Stimulated activated CD4-positive, alpha-beta T cell treated with anti-CD3 and anti-CD28 coated beads, Interleukin-1b, Interleukin-23, amount 100 ng/mL, for 1 hour (primary cell): ENCODE measurements at places on chromosomes 6 and 20.

DNA sequence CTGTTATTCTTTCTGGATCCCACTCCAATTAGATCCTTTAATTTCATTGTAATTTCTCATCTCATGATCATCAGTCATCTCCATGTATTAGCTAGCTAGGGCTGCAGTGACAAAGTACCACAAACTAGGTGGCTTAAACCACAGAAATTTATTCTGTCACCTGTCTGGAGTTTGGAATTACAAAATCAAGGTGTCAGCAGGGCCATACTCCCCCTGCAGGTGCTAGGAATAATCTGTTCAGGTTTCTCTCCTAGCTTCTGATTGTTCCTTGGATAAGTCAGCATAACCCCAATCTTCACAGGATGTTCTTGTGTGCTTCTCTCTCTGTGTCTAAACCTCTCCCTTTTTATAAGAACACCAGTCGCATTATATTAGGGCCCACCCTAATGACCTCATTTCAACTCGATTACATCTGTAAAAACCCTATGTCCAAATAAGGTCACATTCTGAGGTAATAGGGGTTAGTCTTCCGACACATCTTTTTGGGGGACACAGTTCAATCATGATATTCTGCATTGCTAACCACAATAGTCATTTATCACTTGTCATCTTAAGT lies 40.5 kb downstream of the BEND6 start:
- DNase-seq, result no peak

DNA sequence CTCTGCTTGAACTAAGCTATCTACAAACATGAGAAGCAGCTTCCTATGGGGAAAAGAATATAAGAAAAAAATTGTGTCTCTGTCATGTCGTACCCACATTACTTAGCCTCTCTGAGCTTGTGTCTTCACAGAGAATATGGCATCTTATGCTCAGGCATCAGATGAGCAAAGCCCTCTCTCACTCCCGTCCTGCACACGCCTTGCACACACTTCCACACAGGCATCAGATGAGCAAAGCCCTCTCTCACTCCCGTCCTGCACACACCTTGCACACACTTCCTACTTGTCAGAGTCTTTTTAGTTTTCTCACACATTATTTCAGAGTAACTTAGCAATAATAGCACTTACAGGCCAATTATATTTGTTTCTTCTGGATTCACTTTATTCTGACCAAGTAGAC lies 79.0 kb upstream of the DUSP22 start:
- DNase-seq, result no peak

GRCh38 chr20:18904192-18904591 lies 90.6 kb downstream of the SCP2D1 start:
- DNase-seq, result no peak

DNA sequence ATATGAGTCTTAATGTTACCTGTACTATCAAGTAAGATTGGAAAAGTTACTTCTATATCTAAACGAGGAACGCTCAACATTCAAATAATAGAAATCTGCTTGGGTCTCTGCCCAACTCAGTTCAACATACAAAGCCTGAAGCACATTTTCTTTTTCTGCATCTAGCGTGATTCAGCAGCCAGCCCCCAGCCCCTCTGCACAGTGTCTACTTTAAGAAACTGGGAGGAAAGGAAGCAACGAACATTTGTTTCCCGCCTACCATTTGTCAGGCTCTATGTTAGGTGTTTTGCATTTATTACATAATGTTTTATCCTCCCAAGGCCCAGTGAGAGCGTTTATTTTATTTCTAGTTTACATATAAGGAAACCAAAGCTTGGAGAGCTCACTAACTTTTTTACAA lies 17.3 kb downstream of the PHACTR1 start:
- DNase-seq, result no peak

GRCh38 chr20:10805764-10806163 lies 132.0 kb upstream of the JAG1 start:
- DNase-seq, result no peak

- no peak for DNase-seq
Measured at GRCh38 chr20:47724396-47724795, 60.9 kb downstream of the SULF2 start.

- DNase-seq, result no peak
Measured at GRCh38 chr20:63343460-63344445, 17.4 kb downstream of the CHRNA4 start.

DNA sequence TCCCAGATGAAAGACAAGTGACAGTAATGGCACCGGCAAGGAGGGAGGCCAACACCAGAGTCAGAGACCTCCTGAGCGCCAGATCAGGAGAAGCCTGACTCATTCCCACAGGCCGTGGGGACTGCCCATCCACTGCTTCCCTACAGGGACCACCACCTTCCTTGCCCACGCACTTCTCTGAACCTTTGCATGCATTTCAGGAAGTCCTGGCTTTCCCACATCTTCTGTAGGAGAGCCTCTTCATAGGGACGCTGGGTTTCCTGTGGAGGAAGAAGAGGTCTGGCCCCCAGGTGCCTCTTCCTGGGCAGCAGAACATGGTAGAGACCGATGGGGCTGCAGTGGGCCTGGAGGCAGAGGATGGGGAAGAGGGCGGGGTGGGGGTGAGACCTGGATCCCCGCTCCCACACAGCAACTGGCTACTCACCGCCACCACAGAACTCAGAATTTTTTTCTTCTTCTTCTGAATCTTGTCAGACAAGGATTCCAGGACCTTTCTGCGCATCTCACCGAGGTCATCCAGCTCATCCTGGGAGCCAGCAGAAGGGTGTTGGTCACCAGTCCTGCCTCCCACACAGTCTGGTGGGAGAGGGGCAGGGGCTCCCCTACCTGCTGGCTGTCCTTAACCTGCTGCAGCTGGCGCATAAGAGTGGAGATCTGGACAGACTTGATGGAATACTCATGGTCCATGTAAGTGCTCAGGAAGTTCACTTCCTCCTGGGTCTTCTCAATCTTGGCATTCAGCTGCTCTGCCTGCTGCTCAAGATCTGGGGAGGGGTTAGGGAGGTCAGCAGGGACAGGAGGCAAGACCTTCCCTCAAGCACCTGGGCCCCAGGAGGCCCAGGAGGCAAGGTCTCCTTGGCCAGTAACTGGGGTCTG lies 13.7 kb downstream of the C20orf96 start:
- DNase-seq, result no peak

- no peak for DNase-seq
Measured at GRCh38 chr6:6491761-6492160, 96.8 kb upstream of the LY86 start.

DNA sequence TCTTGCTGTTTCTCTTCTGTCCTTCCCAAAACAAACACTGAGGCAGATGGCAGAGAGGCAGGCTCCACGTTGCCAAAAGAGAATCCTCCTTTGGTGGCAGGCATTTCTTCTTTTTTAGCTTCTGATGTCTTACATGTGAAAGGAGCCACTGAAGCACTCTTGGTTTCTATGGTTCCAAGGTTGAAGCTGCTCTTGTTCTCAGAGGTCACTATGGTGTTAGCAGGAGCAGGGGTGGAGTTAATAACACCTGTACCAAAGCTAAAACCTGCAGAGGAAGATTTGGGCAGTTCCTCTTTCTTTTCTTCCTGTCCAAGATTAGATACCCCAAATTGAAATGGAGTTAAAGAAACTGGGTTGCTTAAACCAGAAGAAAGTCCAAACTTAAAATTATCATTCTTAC lies 28.8 kb downstream of the FAM8A1 start:
- no peak for DNase-seq

DNA sequence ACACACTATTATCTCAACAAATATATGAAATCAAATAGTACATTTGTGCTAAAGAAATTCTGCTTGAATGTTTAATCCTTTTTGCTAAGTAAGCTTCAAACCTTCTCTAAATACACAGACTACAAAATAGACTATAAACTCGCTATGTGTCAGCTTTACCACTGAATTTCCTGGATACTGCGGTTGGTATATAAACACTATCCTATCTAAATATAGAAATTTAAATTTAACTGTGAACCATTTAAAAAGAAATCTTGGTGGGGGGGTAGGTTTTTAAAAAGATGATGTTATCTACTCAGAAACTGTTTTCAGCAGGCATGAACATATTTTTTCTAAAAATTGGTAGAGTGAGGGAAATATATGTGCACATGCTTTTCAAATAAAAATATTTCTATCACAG lies 306.5 kb upstream of the RUNX2 start:
- DNase-seq, result no peak

DNA sequence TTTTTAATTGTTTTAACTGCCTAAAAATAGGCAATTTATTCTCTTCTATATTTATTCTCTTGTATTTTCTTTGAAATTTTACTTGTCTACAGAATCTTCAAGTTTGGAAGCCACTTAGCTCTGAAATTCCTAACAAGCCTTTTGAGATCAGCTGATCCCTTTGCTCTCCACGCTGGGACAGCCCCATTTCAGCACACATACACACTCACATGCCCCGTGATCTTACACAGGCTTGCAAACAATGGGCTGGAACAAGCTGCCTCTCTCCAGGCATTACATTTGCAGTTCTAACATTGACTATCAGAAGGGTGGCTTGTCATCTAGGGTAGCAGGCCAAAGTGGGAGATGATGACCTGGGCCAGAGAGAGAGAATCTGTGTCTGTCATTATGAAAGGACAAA lies 62.1 kb upstream of the RAB32 start:
- DNase-seq, result no peak

- DNase-seq, result no peak
Measured at GRCh38 chr6:36729161-36729524, 31.5 kb downstream of the RAB44 start.

GRCh38 chr20:50085481-50086365 lies 27.2 kb downstream of the UBE2V1 start:
- peak; percentile 5 for DNase-seq

DNA sequence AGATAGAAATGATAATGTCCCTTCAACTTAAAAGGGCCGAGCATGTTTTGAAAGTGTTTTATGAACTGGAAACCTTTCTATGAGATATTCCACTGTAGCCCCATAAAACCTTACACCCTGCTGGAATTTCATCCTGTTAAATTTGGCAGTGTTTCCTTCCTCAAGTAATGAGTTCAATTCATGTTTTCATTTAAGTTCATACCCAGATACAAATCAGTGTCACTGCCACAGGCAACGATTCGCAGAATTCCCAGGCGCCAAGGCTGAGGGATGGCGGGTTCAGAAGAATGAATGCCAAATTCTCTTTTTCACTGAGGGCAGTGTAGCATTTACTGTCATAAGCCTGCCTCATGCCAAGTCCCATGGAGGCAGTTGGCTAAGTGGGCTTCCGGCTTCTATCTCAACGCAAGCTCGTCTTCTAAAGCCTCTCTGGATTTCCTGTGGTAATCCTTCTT lies 511.8 kb upstream of the ID4 start:
- DNase-seq, result no peak

DNA sequence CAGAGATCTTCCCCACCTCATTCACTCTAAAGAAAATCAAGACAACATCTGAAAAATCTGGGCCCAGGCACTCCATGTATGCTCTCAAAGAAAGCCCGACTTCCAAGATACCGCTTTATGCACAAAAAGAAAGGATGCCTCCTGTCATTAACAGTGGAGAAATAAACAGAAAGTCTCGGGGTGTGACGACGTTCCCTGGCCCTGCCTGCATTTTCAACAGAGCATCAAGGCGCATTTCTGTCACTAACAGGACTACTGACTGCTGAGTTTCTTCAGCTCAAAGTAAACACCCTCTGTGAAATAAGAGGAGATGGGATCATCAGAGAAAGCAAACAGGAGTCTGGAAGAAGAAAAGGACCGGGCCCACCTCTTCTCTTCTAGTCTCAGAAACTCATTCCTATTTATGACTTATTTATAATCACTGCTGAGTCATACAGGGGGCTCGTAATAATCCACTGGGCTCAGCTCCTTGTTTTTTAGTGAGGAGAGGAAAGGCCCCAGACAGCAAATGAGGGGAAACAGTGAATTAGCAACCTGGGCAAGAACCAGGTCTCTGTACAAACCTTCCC lies 99.7 kb downstream of the ZMYND8 start:
- DNase-seq, result no peak

DNA sequence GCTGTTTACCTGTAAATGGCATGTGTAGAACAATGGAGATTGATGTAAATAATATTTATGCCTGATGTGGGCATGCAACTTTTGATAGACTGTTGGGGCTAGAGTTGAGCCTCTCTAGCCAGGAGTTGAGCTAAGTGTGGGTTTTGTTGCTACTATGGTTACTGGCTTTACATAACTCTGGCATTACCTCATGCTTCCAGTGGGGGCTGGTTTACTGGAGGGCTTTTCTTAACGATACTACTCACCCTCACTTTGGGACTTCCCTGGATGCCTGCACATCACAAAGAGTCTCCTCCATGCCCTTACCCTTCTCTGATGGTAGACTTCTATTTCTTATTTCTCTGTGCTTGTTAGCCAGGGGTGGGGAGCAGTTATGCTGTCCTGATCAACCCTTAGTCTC lies 524.6 kb upstream of the CDH4 start:
- DNase-seq, result no peak

GRCh38 chr6:23003671-23004467 lies 434.5 kb downstream of the HDGFL1 start:
- no peak for DNase-seq

DNA sequence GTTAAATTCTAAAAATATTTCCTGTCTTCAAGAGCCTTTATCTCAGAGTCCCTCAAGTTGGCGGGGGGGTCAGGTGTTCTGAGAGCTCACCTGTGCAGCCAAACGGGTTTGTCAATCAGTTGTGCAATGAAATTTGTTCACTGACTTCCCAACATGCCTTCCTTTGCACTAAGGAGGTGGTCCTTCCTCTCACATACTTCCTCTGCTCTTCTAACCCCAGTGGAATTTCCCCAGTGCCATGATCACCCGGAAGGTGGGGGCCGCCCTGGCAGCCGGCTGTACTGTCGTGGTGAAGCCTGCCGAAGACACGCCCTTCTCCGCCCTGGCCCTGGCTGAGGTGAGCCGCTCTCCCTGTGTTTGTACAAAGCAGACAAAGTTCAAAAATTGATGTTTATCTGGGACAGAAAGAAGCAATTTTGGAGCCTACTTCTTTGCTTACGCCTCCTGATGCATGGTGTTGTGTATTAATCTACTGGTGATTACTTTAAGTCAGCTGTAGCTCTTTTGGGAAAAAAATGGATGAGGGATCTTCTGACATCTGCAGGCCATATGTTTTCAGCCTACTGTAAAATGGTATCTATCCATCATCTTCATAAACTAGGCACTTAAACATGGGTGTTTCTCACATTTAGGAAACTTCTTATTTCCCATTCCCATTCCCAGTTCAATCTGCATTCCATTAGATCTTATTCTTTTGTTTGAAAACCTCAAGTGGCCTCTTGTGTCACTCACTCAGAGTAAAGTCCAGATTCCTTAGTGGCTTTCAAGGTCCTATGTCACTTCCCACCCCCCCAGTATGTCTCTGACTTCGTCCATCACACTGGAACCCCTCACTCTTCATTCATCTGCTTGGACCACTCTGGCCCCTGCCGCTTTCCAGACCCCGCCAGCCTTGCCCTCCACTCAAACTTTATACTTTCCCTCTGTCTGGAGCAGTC lies 10.1 kb downstream of the ALDH5A1 start:
- no peak for DNase-seq

GRCh38 chr20:6074145-6074561 lies 20.3 kb upstream of the LRRN4 start:
- DNase-seq, result no peak

DNA sequence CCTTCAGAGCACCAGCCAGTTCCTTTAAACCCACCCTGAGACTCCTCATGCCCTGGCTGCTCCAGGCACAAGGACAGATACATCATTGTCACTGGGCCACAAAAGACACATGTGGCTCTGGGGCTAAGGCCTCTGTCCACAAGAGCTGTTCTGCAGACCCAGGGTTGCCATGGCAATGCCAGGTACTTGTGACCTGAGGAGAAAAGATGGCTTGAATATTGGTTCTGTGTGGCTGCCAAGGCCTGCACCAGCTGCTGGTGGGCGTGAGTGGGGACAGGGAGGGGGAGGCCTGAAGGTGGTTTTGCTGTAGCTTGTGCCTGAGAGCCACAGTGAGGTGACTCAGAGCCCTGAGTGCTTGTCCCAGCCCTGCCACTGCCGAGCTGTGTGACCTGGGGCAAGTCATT lies 31.8 kb downstream of the SAYSD1 start:
- DNase-seq, result no peak

- DNase-seq, result no peak
Measured at GRCh38 chr6:157708239-157708638, 114.8 kb upstream of the SNX9 start.
